ENCODE measurements at places on chromosomes 3 and 15.

GRCh38 chr3:117059067-117059955 is 349.7 kb downstream of the TUSC7 start:
- DNase-seq, result no peak

DNA sequence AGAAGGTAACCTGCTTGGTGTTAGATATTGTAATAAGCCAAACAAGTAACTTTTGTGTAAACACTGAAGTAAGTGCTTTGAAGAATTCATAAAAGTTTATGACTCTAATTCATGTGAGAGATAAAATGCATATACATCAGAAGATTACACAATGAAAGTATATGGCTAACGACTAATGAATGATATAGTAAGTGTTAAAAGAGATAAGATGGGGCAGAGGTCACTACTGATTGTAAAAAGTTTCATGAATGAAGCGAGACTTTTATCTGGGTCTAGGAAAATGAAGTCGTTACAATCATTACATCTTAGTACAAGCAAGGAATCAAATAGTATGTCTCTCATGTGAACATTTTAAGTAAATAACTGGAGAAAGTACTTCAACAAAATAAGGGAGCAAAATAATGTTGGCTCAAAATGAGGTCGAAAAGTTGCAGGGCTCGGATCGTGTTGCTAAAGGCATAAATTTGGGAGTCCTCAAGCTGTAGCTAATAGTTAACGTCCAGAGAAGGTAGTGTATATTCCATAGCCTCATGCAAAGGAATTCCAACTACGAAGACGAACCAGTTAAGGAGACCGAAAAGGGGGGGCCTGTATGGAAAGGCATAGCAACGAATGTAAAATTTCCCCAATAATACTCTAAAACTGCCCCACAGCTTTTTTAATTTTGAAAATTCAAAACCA is 984 bp upstream of the DUT start:
- DNase-seq, result no peak

- DNase-seq, result peak; percentile 38
Measured at GRCh38 chr3:108090049-108090700, 656 bp downstream of the CD47 start.

DNA sequence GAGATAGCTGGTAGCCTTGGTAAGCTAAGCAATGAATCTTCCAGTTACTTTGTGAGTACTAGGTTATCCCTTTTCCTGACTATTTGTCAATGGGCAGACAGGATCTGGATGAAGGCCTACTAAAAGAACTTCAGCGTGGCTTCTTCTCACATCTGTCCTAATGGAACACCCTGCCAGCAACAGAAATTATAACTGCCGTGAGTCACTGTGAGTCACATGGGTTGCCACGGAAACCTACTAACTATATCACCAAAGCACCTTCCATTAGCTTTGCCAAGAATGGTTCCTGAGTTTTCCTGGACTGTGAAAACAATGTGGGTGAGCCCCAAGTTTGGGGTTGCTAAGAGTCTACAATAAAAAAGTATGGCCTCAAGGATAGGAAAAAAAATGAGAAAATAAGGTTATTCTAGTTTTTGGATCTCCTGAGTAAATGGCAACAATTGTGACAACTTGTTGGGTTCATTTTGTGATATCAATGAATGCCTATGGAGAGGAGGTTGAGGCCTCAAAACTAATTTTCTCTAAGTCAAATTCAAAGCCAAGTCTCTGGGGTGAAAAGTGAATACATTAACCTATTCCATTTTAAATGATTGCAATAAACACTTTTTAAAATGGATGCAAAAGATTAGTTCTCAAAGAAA is 195.1 kb upstream of the ICE2 start:
- no peak for DNase-seq

DNA sequence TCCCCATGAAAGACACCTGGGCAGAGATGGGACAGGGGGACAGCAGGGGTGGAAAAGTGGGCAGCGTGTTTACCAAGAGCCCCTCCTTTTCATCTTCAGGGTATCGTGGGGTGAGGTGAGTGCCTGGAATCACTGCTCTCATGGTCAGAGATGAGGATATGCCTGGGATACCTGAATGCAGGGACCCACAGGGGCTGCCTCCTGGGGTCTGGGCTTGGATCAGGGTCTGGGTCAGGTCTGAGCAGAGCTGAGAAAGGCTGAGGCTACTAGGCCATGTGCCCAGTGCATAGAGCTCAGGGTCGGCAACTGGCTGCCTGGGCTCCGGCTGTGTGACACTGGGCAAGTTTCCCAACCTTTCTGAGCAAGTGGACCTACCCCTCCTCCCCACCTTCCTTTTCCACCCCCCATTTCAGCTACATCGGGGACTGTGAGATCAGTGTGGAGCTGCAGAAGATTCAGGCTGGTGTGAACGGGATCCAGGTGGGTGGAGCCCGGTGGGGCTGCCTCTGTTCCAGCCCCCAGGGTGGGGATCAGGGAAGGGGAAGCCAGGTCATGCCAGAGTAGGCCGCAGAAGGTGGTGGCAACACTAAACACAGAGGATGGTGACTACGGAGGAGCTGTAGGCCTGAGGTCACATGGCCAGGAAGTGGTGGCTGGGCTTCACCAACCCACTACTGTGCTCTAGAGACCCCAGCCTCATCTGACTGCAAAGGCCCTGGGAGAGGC is 24.5 kb downstream of the ESYT3 start:
- DNase-seq, result no peak

- no peak for DNase-seq
Measured at GRCh38 chr3:156448300-156448699, 106.6 kb downstream of the SSR3 start.

DNA sequence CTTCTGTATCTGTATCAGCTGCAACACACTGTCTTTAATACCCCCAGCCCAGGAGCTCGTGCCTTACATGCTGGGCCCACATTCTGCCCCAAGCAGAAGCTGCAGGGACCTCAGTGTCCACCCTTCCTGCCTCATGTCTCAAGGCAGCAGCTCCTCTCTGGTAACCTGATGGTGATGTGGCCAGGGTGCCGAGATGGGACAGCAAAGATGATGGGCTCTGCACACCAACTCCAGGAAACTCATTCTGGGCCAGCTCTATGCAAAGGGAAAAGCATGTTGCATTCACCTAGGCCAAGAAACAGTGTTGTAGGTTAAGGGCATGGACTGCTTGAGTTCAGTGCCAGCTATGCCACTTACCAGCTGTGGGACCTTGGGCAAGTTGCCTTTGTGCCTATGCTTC is 79.5 kb upstream of the PRR23C start:
- no peak for DNase-seq

DNA sequence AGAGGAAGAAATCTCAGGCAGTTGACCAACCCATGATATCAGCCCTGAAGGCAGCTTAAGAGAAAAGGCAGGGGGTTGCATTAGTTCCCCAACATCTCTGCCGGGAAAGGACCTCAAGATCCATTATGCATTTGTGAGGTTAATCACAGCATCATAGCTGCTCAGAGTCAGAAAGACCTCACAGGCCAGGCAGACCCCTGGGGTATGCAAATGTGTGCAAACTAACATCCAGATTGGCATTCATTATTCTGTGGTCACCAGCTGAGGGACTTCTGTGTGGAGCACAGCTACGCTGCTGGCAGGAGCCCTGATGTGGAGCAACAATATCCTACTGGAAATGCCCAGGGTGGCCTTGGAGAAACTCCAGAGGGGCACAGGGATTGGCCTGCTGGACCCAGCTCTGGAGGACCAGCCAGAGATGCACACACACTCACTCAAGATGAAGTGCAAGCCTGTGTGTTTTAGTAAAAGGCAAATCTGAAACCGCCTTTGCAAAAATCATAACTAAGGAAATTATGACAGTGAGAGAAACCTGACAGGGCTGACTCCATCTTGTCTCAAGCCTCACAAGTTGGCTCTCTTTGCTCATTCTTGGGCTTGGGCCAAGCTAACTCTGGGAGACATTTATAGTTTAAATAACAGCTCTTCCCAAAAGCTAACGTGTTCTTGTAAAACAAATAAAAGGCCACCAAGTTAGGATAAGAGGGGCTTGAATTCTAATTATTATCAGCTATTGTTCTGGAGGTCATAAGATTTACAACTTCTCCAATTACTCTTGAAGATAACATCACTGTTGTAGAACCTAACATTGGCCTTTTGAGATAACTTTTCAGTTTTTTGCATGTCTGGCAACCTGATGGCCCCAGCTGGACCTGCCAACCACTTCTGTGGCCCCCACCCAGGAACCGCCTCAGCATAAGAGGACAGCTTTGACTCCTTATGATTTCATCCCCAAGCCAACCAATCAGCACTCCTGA is 257.1 kb downstream of the UACA start:
- DNase-seq, result no peak

DNA sequence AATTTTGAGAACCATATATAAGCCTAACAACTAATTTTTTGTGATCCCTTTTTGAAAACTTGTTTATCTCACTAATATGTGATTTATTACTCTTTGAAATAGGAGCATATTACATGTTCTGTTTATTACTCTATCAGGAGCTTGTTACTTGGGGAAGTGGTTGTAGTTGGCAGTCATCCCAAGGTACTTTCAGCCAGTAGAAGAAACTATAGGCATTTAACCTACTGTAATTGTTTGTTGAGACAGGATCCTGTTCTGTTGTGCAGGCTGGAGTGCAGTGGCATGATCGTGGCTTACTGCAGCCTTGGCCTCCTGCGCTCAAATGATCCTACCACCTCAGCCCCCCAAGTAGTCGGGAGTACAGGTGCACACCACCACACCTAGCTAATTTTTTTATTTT is 195.6 kb downstream of the TCF12 start:
- DNase-seq, result no peak

GRCh38 chr15:22786868-22787698 is 639 bp downstream of the NIPA1 start:
- DNase-seq, result no peak

- DNase-seq, result no peak
Measured at GRCh38 chr3:195757827-195758226, 37.0 kb downstream of the MUC20 start.

GRCh38 chr15:101445562-101446517 is 43.7 kb downstream of the PCSK6 start:
- DNase-seq, result no peak

GRCh38 chr3:1468145-1468544 is 375.3 kb downstream of the CNTN6 start:
- no peak for DNase-seq

- DNase-seq, result no peak
Measured at GRCh38 chr15:45201869-45202268, 14.1 kb upstream of the SHF start.

DNA sequence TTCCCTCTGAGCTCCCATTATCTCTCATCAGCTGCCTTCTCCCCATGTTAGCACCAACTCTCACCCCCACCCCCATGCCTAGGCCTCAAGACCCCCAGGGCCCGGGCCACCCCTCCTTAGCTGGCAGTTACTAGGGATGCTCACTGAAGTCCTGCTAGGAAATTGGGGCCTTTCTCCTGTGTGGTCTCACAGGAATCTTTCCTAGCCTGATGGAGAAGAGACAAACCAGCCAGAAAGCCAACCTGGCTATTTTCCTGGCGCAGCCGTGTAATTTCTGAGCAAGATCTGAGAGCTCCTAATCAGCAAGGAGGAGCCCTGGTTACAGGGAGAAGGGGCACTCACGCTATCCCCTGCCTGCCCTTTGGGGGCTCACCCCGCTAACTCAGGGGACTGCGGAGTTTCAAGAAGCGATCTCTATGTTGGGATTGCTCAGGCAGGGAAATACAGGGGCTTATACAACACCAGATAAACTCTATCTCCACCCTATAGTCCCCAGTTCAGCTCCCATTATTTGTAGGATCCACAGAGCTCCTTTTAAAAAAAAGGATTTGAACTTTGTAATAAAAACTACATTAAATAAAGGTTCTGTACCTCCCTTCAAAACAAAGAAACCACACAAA is 25.2 kb downstream of the NR2F2 start:
- no peak for DNase-seq

DNA sequence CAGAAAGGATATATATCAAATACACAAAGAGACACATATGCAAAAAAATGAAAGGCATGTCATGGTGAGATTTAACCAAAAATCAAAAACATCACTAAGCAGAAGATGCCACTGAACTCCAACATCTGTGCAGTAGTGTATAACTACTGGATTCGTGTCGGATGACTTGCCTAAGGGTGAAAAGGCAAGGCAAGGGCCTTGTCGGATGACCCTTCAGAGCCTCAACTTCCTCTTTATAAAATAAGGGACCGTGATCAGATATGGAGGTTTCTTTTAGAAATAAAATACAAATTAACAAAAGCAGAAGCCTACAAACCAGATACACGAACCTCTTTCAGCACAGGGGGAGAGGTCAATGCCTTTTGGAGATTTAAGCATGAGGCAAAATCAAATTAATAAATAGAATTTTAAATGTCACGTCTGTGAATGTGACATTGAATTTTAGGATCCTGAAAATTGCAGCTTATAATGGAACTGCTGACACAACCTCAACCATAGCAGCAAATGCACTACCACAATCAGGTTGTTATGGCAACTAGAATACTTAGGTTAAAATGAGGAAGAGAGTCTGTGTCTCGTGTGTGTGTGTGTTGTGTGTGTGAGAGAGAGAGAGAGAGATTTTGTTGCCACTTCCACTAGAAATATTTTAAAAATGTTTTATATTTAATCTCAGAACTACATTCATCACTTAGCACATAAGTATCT is 8.3 kb upstream of the CHRM5 start:
- no peak for DNase-seq

DNA sequence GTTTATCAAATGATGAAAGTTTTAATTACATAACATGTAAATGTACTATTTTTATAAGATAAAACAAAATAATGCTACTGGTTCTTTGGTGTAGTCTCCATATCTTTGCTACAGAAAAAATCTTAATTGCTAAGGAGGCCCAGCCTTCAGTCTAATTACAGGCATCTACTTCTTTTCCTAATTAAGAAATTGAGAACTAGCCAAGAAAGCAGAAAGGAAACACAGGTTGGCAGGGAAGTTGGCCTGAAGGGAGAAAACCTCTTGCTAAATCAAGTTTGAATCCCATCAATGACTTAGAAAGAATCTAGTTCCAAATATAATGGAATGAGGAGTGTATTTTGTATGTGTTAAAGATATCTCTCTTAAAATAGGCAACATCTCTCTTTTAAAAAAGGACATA is 212.4 kb upstream of the ARL6 start:
- no peak for DNase-seq

GRCh38 chr3:47455806-47456452 is 19.8 kb downstream of the SCAP start:
- DNase-seq, result no peak
